ENCODE measurements at places on chromosomes 2 and 18.

GRCh38 chr2:88077080-88077479 is 9.5 kb downstream of the SMYD1 start:
- no peak for DNase-seq

DNA sequence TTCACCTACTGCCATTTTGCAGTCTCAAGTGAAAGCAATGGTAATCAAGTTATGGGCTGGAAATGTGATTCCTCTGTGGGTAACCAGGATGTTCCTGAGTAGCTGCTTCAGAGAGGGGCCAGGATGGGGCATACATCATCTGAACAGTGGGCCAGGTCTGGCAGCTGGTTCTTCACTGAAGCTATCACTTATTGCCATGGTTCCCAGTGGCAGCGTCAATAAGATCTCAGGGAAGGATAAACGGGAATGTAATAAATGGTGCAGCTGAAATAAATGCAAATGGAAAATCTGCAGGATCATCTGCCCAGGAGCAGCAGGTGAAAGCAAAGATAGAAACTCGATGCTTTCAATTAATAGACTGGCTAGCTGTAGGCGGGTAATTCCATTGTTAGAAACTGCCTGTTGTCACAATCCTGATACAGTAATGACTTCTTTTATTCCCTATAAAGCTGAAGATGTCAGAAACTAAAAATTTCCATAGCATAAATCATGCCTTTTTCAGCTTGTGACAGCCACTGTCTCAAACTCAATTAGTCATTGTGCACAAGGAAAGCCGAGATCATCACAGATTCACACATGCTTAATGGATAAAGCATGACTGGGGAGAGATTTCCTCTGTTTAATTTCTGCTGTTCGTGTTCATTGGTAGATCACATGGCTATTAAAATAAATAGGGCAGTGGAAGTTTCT is 56.2 kb upstream of the CCDC85A start:
- no peak for DNase-seq

DNA sequence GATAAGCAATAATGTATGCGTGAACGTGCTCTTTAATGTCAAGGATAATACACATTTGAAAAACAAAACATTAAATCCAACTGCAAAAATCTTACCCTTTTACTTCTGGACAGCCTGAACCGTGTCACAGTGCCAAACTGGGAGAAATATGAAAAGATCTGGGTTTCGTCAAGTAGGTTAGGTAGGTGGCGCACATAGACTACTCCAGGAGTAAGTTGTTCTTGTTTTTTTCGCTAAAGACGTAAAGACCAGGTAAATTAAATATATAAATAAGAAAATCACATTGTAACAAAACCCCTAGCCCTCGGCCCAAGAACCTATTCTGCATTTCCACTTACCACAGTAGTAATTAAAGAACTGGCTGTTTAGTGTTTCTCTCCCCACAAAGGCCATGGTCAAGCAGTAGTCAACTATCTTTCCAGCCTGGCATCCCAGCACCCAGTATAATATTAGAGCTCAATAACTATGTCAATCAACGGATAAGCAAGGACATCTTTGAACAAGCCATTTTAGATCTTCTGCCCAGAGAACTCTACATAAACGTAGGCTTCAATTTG is 1.1 kb downstream of the NIFK start:
- no peak for DNase-seq

GRCh38 chr2:133748007-133748700 is 179.9 kb upstream of the NCKAP5 start:
- no peak for DNase-seq

- DNase-seq: no peak
These were observed 97.4 kb upstream of the DDX18 start for GRCh38 chr2:117717072-117717471.

GRCh38 chr2:208451061-208451460 is 44.5 kb downstream of the PTH2R start:
- DNase-seq: no peak

DNA sequence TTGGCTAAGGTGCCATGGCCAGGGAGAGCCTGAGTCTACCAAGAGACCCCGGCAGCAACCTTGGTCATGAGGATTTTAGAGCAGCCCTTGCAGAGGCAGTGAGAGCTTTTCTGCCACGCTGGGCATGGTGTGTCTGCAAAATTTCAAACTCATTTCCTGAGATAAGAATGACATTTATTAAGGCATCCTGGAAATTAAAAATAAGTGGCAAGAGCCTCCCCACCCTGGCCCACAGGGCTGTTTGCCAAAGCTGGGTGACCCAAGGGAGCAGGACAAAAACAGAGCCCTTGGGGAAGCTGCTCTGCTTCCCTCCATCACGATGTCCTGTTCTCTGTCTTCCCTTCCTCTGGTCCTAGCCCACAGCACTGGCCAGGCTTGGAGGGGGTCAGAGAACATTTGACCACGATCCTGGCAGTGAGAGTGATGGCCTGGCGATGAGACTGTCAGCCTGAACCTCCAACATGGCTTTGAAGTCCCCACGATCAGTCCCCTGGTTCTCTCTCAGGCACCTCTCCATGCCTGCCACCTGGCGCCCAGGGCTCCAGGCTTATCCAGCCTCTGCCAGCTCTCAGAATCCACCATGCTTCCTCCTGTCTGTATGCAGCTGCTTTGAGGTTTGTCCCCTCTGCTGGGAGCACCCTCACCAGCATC is 68.9 kb upstream of the RMDN2 start:
- no peak for DNase-seq

GRCh38 chr2:109632158-109632789 is 18.1 kb downstream of the SOWAHC start:
- no peak for DNase-seq

GRCh38 chr2:241134711-241135110 is 14.6 kb downstream of the PASK start:
- DNase-seq: no peak

- DNase-seq: no peak
These were observed 193.2 kb downstream of the MBD2 start for GRCh38 chr18:54031243-54031642.

- no peak for DNase-seq
These were observed 673.8 kb upstream of the SALL3 start for GRCh38 chr18:78305789-78306188.

GRCh38 chr18:48735681-48736255 is 196.9 kb downstream of the CTIF start:
- no peak for DNase-seq

- DNase-seq: peak; percentile 10
These were observed 1.7 kb downstream of the EPHA4 start for GRCh38 chr2:221570321-221570935.

DNA sequence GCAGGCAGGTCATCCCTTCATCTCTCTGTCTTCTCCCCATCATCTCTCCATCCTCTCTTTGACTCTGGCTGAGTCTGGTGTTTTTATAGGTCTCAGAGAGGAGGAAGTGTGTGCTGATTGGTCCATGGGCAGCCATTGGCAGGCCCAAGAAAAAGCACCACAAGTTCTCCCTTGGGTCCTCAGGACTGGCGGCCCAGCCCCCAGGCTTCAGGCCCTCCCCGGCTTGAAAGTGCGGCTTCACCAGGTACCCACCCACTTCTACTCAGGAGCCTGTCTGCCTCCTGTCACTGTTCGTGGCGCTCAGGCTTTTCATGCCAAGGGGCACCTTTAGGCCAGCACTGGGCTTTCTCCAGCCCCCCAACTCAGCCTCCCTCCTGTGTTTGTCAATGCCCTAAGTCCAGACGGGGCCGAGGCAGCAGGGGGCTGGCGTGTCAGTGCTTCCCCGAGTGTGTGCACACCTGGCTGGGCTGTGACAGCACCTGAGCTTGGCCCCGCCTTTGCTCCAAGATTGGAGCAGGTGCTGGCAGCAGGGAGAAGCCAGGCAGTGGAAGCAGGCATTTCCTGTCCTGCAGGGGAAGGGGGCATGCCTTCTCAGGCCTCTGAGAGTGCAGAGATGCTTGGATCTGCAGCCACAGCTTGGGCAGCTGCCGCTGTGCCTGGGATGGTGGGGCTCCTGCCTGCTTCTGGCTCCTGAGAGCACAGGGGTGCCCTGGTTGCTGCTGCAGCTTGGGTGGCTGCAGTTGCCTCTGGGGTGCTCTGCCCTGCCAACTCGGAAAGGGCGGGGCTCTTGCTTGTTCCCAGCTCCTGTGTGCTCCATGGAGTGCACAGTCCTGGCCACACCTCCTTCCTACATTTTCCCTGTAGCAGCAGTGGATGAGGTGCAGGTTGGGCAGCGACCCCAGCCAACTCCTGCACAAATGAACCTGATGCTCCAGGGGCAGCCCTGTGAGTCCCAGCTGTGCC is 34.1 kb downstream of the FBXO48 start:
- no peak for DNase-seq

GRCh38 chr18:79572093-79572780 is 107.4 kb upstream of the CTDP1 start:
- no peak for DNase-seq

DNA sequence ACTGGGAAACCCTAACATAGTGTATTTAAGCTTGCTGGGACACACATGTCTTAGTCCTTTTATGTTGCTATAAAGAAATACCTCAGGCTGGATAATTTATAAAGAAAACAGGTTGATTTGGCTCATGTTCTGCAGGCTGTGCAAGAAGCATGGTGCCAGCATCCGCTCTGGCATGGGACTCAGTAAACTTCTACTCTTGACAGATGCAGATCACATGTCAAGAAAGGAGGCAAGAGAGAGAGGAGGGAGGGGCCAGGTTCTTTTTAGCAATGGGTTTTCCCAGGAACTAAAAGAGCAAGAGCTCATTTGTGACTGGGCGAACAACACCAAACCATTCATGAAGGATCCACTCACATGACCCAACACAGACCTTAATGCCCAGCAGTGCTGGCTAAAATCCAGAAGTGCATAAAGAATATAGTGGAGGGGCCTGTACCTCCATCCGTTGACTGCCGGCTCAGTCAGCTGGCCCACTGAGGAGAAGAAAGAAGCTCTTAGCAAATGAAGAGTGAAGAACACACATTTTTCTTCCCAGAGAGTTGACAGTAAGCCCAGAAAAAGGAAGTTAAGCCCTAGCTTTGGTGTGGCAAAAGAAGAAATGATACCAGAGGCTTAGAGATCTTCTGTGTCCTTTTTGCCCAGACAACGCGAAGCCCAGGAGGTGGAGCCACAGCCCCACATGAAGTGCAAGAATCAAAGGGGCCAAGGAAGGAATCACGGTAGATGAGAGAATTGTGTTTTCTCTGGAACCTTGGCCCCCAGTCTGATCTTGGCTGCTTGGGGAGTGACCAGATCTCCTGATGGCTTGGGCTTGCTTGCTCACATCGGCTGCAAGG is 183.5 kb upstream of the FAM98A start:
- no peak for DNase-seq

DNA sequence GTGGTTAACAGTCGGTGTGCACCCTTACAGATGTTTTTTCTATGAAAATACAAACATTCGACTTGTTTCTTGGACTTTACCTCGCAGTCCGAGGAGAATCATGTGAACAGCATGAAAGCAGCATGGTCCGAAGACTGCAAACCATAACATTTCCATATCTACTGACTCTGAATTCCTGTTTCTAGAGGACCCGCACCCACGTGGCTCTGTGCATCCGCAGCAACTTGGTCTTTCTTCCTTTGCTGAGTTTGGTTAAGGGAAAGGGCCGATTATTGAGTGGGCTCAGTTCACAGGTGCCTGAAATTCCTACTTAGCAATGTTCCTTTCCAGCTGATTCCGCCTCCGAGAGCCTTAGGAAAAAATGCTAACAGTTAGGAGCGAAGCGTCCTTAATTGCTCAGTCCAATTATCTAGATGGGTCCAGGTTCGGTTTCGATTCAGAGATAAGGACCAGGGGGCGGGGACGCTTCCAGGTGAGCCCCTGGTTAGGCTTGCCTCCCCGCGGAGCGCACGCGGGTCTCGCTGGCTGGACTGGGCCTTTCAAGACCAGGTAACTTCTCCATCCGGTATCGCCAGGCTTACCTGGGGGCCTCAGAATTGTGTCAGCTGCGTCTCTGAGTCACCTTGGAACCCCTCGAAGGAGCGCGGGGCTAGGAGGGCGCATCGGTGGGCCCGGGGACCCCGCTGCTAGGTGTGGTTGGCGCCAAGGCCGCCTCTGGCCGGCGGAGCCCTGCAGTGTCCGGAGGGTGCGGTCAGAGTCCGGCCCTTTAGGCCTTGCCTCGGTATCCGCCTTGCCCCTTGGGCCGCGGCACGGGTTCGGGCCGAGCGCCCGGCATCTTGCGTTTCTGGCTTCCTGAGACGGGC is 1.1 kb upstream of the B3GNT2 start:
- no peak for DNase-seq

DNA sequence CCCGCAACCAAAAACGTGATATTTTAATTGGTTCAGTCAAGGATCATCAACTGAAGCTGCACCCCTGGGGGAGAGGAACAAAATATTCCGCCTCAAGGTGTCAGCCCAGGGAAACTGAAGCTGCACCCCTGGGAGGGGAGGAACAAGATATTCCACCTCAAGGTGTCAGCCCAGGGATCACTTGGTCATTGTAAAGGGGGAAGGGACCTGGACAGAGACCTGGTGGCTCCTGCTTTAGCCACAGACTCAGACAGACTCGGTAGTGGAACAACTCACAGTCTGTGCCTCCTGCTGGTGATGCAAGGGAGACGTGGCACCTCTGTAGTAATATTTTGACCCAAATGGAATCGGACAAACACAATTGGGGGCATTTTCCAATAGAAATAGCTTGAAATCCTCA is 75.1 kb downstream of the GBX2 start:
- DNase-seq: no peak

DNA sequence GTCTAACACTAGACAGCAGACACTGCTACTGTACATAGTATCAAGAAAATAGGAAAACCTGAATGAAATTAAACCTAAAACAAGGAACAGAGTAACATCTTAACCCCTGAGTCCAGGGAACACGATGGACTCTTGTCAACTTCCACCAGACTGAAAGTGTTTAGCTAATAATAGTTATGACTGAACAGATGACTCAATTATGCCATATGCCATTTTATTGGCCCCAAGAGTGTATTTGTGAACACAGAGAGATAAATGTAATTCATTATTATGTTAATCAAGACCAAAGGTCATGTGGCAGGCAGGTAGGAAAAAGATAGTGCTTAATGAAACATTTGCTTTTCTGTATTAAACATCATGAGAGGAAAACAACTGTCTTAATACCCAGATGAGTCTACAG is 58.0 kb downstream of the NYAP2 start:
- DNase-seq: no peak

DNA sequence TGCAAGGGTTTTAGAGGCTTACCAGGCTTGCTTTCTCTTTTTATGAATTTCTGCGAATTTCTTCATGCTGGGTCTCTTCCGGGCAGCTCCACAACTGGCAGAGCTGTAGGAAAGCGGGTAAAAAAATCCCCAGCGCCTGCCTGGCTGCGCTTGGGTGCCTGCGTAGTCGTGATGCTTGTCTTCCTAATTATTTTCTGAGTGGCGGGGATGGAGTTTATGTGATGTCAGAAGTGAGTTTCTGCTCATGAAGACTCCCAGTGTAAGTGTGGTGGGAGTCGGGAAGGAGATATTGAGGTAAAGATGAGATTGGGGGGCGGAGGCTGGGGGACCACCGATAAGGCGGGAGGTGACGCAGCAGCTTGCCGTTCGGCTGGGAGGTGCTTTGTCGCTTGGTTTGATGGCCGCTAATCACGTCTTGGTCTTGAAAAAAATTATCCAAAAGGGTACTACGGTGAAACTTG is 229.8 kb downstream of the LDLRAD4 start:
- DNase-seq: no peak
